ENCODE measurements at places on chromosomes 12 and 14.

DNA sequence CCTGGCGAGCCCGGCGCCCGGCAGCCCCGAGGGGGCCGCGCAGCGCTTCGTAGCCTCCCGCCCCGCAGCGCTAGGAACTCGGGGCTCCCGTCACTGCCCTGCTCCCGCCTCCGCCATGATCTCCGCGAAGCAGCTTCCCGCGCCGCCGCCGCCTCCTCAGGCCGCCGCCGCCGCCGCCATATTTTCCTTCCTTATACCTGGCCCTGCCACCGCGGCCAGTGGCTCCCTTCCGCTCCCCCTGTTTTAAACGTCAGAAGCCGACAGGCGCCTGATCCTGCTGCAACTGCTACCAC, 286 bp downstream of the PPP4R3A start:
- no peak for DNase-seq

GRCh38 chr12:13251521-13251920, 55.0 kb downstream of the EMP1 start:
- DNase-seq = no peak

- no peak for DNase-seq
These were observed 47.7 kb downstream of the MVK start for GRCh38 chr12:109621211-109621694.

GRCh38 chr14:63650256-63650952, 8.7 kb upstream of the WDR89 start:
- DNase-seq = no peak

DNA sequence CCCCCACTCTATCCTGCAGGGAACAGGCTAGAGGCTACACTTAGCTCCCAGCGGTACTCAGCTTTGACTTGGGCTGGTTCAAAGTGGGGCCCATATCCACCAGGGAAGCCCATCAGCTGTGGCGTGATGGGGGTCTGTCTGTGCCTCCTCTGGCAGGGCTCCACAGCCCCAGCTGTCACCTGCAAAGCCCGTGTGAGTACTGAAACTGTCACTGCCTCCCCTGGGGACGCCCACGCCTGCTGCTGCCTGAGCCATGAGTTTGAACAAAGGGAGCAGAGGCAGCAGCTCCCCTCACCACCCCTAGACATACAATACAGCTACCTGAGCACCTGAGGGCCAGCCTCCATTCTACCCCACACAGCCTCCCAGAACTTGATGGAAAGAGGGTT, 5.0 kb downstream of the REM2 start:
- DNase-seq = no peak

DNA sequence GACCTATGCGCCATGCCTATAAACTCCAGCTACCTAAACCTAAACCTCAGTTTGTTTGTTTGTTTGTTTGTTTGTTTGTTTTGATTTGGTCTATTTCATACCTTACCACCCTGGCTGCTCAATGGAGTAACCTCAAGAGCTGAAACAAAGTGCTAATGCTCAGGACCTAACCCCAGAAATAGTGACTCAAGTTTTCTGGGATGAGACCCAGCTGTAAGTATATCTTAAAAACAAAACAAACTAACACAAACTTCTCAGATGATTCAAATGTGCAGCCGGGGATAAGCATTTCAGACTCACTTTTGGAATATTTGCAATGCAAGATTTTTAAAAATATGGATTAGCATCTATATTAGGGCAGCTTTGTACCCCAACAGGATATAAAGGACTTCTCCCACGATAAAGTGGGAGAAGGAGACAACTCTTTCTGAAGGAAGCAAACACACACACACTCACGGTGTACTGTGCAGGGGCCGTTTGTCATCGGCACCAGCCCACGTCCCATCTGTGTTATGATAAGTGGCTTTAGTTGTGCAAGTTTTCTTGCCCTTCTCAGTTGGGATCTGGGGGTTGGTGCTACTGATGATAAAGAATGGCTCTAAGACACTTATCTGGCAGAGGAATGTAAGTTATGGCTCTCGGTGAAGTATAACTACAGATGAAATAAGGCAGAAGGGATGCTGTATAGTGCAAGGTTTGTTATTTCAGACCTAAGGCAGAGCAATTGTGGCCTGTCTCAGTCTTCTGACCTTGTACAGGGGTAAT, 516.7 kb upstream of the TMEM132C start:
- DNase-seq = no peak

DNA sequence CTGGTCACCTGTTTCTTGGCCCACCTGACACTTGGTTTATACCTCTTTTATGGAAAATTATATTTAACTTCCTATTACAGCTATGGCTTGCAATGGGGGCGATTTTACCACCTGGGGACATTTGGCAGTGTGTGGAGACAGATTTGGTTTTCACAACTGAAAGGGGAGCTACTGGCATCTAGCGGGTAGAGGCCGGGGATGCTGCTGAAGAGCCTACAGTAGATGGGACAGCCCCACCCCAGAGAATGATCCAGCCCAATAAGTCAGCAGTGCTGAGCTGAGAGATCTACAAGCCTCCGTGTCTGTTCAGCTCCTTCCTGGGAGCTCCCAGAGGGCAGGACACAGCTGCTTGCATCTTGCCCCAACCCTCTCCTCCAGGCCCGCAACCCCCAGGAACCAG, 302.8 kb downstream of the CACNA1C start:
- no peak for DNase-seq

DNA sequence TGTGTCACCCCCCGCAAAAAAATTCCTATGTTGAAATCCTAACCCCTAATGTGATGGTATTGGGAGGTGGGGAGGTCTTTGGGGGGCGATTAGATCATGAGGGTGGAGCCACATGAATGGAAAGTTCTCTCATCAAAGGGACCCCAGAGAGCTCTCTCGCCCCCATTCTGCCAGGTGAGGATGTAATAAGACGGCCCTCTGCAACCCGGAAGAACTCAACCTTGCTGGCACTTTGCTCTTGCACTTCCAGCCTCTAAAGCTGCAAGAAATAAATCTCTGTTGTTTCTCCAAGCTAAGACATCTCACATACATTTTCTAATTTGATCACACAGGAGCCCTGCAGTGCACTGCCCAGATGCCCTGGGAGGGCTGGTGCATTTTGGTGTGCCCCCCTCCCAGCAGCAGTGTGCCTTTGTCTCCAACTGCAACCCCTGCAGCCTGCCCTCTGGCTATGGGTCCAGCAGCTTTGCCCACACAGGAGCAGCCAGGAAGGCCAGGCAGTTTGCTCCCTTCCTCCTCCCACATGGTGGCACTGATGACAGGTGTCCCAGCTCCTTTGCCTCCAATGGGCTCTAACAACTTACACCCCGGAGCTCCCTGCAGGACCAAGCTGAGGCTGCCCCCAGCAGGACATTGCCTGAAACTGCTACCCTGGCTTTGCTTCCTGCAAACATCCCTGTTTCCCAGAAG, 59.3 kb downstream of the C14orf132 start:
- DNase-seq = peak; percentile 93

DNA sequence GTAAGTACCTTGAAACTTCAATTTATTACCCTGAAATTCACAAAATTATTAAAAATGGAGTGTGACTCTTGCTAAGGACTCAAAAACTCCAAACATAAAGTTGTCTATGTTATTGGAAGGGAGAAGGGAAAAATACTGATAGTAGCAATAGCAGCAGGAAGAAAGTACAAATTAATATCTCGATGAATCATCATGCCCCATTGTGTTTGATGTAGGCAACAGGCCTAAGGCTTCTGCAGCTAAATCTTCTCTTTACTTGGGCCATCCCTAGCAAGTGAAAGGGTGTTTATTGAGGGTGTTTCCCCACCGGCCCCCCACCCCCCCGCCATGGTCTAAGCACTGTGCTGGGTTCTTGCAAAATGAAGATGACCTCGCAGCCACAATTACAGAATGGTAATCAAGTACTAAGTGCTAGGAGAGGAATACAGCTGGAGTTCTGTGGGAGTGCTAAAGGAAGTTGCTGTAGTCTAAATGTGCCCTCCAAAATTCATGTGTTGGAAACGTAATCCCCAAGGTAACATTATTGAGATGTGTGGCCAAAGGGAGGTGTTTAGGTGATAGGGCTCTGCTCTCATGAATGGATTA, 76.5 kb downstream of the SNAPC1 start:
- no peak for DNase-seq

DNA sequence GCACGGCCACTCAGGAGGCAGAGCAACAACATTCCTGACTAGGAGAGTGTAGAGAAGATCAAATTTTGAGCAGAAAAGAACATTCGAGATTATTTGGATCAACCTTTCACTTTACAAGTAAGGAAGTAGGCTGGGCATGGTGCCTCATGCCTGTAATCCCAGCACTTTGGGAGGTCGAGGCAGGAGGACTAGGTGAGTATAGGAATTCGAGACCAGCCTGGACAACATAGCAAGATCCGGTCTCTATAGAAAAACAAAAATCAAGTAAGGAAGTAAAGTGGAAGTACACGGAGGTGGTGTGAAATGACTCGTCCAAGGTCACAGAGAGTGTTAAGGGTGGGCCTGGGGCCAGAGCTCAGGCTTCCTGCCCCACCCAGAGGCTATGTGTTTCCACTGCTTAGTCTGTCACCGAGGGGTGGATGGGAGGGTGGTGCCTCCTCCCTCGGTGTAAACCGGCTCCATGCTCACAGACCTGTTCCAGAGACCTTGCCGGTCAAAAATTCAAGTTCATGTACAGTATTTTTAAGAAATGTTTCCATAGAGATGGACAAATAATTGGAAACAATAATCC, 51.9 kb downstream of the MAP1LC3B2 start:
- DNase-seq = no peak

DNA sequence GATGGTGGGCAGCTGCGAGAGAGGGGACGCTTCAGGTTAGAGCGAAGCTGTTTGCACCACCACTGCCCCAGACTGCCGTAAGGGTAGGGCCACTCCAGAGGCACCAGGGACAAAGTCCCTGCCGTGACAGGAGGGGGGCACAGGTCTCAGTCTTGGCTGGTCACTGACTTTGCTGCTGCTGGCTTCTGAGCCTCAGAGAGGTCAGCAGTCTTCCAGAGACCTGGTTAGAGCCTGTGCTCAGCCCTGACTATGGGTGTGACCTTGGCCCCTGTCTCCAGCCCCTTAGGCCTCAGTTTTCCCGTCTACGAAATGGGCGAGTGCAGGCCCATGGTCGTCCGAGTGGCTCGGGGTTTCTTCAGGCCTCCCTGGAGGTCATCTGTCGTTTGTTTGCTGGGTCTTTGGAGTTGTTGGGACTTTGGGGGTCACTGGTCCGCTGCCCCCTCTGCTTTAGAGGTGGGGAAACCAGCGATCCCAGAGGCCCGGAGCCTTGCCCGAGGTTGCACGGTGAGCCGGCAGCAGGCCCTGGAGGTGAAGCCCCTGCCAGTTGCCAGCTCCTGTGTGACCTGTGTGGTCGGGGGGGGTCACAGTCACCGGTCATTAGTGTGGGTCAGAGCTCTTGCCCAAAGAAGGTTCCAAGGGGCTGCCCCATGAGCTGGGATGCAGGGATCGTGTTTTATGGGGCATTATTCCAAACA, 15.3 kb downstream of the MEG3 start:
- DNase-seq = no peak

GRCh38 chr14:96055753-96056508, 16.8 kb downstream of the C14orf132 start:
- DNase-seq = no peak

GRCh38 chr12:118345355-118345754, 27.4 kb downstream of the TAOK3 start:
- no peak for DNase-seq

DNA sequence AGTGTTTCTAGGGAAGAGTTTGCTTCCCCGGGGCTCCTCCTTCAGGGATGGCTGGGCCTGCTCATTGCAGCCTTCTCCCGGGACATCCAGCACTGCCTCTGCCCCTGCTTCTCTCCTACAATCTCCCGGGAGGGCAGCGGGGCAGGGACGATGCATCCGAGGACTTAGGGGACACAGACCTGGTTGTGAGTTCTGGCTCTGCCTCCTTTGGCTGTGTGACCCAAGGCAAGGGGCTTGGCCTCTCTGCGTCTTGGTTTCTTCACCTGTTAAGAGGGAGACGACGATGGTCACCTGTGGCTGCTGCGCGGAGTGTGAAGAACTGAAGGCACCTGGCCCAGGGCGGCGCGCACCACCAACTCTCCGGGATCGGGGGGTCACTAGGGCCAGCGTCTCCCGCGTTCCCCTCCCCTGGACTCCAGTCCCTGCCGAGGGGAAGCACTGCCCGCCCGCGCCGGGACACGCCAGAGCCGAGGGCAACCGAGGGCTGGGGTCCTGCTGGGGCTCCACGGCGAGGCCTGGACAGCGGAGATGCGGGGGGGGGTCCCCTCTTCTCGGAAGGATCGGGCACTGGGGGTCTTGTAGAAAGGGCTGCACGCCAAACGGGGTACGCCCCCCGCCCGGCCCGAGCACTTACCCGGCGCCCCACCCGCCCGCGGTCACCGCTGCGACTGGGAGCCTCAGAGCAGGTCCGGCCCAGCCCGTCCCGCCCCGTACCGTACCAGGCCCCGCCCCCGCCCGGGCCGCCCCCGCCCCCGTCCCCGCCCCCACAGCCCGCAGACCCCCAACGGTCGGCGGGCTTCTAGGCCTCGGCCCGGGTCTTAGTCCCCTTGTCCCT, at the start of gene HVCN1:
Gene HVCN1, minus strand, starts transcription at position 670 of the 835 bp plus-strand sequence. CDS start 5,870 bp downstream, outside the sequence.
- no peak for DNase-seq

- DNase-seq = no peak
These were observed 52.5 kb downstream of the KIAA0586 start for GRCh38 chr14:58479975-58480374.

DNA sequence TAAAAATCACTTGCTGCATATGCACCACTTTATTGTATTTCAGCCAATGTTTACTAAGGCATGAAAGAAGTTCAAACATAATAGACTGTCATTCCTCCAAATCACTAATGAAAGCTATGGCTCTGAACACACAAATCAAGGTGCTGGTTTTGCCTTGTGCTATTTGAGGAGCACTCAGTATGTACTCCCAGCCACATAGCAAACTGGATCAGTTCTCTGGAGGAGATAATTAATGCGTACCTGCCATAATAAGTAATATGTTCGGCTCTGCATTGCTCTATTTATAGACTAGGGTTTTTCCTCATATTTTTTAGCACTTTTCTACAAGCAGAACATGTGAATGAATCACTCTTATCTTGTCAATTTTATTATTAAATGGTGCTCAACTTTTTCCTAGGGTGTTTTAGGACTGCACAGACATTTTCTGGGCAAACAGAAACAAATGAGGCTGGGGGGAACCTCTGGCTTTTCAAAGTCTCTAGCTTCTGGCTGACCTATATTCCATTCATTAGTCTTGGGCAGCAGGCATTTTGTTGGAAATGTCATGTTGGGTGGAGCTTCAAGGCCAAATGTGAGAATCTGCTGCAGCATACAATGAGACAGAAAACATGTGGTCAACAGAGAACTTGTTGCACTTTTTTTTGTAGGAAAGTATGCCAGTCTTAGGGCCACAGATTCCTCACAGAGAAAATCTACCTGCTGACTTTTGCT, 88.4 kb downstream of the GRIP1 start:
- no peak for DNase-seq

- no peak for DNase-seq
These were observed 41.0 kb downstream of the DMAC2L start for GRCh38 chr14:50353126-50353525.

- no peak for DNase-seq
These were observed 45.2 kb upstream of the TUNAR start for GRCh38 chr14:95831468-95831867.

- DNase-seq = no peak
These were observed 951.2 kb downstream of the FLRT2 start for GRCh38 chr14:86481104-86481503.

All from SHP77 (cell line).